Sigmoid colon (tissue), 7 donors: ENCODE measurements at places on chromosomes 3 and 15.
A peak's percentile ranks its signal among the peaks of the same experiment; 100 is the strongest.

- no peaks in the 10 kb centered on the region for H3K27me3 ChIP-seq
- H3K36me3 ChIP-seq, result no peaks in the 10 kb centered on the region
- no peak overlapping the region for H3K4me3 ChIP-seq
- no peak for DNase-seq
Observed at GRCh38 chr3:31041161-31041978, 146.9 kb upstream of the GADL1 start.

DNA sequence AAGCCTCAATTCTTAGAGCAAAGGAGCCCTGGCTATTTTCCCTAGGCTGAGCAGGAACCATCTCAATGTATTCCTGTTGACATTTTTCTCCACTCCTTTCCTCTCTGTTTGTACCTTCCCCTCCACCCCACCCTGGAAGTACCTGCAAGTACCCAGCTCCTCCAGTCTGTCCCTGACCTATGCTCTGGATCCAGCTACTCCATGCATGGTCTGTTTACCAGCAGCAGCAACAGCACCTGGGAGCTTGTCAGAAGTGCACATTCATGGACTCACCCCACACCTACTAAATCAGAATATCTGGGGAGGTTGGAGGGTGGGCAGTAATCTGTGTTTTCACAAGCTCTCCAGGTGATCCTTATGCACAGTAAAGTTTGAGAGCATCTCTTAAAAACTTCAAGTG lies 240.7 kb upstream of the UMPS start:
- H3K27ac ChIP-seq, result no peak overlapping the region
- no peaks in the 10 kb centered on the region for H3K36me3 ChIP-seq
- no peak overlapping the region for H3K4me3 ChIP-seq
- no peaks in the 10 kb centered on the region for H3K4me1 ChIP-seq
- H3K27me3 ChIP-seq, result no peaks in the 10 kb centered on the region

- H3K27ac ChIP-seq, result peak within 1 kb of the TSS; percentile 99
- H3K36me3 ChIP-seq, result peaks cover 4% of the 10 kb centered on the region
- no peaks in the 10 kb centered on the region for H3K27me3 ChIP-seq
Observed at GRCh38 chr3:37174532-37175126, at the start of gene LRRFIP2. Gene LRRFIP2, minus strand, starts transcription at chr3:37174582. Its CDS starts 25,599 bp downstream, at chr3:37148983.

DNA sequence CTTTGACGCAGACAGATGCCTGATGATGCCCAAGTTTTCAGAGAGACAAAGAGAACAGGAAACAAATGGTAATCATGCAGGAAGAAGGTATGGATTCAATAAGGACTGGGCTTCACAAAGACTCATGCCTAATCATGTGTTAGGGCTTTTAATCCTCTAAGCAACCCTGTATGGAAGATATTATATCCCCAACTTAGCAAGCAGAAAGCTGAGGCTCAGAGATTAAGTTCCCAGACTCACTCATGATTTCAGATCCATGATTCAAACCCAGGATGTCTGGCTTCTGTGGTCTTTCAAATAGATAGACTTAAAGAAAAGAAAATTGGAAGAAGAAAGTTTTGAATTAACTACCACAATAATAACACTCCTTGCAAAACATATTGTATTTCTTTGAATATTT lies 4.1 kb upstream of the CLASP2 start:
- DNase-seq, result no peak
- H3K27ac ChIP-seq, result no peak overlapping the region
- no peaks in the 10 kb centered on the region for H3K4me1 ChIP-seq
- no peaks in the 10 kb centered on the region for H3K36me3 ChIP-seq

DNA sequence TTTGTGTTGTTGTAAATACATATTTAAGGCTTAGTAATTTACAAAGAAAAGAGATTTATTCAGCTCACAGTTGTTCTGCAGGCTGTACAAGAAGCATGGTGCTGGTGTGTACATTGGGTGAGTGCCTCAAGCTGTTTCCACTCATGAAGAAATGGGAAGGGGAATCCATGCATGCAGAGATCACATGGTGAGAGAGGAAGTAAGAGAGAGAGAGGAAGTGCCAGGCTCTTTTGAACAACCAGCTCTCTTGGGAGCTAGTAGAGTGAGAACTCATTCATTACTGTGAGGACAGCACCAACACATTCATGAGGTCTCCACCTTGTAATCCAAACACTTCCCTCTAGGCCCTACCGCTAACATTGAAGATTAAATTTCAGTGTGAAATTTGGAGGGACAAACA lies 909.2 kb downstream of the NSUN3 start:
- H3K4me3 ChIP-seq, result no peak overlapping the region
- H3K27me3 ChIP-seq, result no peaks in the 10 kb centered on the region
- no peaks in the 10 kb centered on the region for H3K4me1 ChIP-seq
- no peaks in the 10 kb centered on the region for H3K36me3 ChIP-seq
- DNase-seq, result no peak

- DNase-seq, result no peak
- H3K4me1 ChIP-seq, result peaks cover 25% of the 10 kb centered on the region
- H3K27me3 ChIP-seq, result no peaks in the 10 kb centered on the region
- peak overlapping the region; percentile 96 for H3K27ac ChIP-seq
- H3K4me3 ChIP-seq, result peak overlapping the region; percentile 59
- no peaks in the 10 kb centered on the region for H3K36me3 ChIP-seq
Observed at GRCh38 chr3:51982352-51982837, 940 bp upstream of the ACY1 start.

DNA sequence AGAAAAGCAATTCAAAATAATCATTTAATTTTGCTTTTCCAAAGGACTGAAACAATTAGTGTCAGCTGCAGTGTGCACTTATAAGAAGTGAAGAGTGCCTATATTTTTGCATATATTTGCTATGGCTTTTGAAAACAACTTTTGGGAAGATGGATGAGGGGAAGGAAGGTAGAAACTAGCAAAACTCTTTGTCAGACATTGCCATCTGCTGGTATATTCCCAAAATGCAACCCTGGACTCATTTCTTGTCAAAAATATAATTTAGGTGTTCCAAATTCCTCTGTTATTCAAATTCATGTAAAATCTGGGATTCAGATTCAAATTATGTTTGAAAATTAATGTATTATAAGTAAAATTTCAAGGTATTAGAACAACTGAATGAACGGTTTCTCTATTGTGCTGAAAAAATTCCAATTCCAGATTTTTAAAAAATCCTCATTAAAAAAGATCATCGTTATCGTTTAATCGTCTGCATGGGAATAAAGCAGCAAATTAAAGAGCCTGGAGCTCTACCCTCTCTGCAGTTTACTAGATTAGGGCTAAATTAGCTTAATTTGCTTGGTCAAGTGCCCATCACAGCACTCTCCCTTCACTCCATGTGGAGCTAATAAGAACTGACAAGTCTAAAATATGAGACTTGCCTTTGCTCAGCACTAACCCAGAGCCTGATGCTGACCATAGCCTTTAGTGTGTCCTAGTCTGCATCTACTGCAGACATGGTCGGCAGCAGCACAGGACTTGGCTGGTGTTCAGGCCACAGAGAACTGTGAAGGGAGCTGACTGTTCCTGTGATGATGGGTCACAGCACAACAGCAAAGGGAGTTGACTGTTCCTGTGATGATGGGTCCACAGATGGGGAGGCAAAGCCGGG lies 67.9 kb upstream of the MITF start:
- no peak for DNase-seq
- H3K4me3 ChIP-seq, result no peak overlapping the region
- no peak overlapping the region for H3K27ac ChIP-seq
- H3K4me1 ChIP-seq, result no peaks in the 10 kb centered on the region

- no peaks in the 10 kb centered on the region for H3K36me3 ChIP-seq
- H3K27ac ChIP-seq, result no peak overlapping the region
- H3K27me3 ChIP-seq, result no peaks in the 10 kb centered on the region
- no peak overlapping the region for H3K4me3 ChIP-seq
- no peaks in the 10 kb centered on the region for H3K4me1 ChIP-seq
Observed at GRCh38 chr3:10726787-10727186, 89.2 kb upstream of the SLC6A11 start.
